PC-3 (cell line): ENCODE measurements at places on chromosomes 4 and X.
A peak's percentile ranks its signal among the peaks of the same experiment; 100 is the strongest.

GRCh38 chrX:12452268-12452667 is 314.0 kb downstream of the FRMPD4 start:
- no peak for DNase-seq

DNA sequence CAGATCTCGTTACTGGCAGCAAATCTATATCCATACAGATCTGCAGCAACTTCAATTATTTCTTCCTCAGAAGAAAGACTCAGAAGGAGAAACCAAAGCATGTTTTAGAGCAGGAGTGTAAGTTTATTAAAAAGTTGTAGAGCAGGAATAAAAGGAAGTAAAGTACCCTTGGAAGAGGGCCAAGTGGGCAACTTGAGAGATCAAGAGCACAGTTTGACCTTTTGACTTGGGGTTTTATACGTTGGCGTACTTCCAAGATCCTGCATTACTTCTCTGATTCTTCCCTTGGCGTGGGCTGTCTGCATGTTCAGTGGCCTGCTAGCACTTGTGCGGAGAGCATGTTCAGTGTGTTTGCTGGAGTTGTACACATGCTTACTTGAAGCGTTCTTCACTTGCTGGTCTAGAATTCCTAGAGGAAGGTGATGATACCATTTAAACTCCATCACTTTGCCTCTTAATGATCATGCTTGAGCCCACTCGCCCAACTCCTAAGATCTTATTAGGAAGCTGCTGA is 1114.7 kb upstream of the PABPC4L start:
- DNase-seq = no peak

GRCh38 chr4:61795998-61796397 is 595.9 kb downstream of the ADGRL3 start:
- DNase-seq = no peak

DNA sequence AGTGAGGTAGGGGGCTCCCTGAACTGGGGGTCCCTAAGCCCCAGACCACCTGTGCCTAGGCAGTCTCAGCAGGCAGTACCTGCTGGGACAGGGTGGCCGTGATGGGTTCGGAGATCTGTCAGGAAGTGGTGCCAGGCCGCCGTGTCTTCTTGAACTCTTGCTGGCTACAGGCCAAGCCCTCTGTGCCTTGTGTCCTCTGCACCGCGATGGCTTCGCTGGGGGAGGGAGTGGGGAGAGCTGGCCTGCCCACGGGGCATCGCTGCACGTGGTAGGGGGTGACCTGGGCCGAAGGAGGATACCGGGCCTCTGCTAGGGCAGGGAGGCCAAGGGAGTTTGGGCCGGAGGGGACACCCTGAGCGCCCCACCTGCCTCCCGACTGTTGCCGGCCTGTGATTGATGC is 96.7 kb upstream of the NKX1-1 start:
- DNase-seq = no peak

DNA sequence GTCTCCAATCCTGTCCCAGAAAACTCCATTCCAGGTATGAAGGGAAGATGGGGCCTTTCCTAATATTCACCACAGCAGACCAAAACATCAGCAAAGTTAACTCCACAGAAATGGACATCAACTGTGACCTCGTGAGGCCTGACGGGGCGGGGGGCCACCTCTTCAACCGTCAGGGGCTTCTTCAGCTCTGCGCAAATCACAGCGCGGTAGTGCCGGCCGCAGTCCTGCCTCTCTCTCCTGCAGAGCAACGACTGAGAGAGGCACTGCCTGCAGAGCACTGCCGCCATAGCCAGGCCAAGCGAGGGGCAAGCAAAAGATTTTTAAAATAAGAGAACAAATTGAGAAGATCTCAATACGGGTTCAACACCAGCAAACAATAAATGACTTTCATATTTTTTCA is 226.2 kb downstream of the STPG2 start:
- no peak for DNase-seq

DNA sequence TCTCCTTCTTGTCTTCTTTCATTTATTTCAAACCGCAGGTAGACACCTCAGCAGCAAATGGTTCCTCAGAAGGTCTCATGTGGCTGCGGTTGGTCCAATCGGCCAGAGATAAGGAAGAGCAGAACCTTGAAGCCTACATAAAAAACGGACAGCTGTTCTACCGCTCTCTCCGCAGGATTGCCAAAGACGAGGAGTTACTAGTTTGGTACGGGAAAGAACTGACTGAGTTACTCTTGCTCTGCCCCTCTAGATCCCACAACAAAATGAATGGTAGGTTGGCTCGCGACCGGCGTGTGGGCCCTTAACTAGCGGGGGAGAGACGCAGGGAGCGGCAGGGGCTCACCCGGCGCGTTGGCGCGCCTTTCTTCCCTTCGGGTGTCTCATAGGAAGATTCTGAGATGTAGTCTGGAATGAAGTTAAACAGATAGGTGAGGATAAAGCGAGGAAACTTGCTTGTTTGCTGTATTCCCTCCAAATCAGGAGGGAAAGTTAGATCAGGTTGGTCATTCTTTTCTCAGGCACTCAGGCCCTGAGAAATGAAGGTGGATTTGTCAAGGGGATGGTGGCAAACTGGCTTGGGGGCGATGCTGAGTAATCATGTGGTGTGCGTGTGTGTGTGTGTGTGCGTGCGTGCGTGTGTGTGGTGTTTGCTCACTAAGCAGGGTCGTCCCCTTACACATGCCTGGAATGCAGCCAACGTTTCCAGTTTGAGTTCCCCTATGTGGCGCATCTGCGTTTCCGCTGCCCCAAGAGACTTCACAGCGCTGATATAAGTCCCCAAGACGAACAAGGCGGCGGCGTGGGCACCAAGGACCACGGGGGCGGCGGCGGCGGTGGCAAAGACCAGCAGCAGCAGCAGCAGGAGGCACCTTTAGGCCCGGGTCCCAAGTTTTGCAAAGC is 4.2 kb downstream of the PRDM8 start:
- DNase-seq = no peak

- DNase-seq = no peak
Measured at GRCh38 chrX:153158319-153158718, 20.8 kb upstream of the MAGEA1 start.

DNA sequence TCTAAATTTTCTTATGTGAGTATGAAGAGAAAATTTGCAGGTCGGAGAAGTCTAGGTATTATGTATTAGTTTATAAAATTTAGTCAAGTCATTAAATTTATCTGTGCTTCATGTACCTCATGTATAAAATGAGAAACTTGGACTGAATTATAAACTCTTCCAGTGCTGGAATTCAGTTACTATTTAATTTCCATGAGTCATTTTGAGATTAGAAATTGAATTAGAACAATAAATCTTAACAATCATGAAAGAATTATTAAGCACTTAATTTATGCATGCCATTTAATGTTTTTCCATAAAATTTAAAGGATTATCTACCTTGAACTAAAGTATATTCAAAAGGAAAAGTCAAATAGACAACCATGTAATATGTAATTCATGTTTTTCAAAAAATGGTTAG is 195.8 kb downstream of the MAD2L1 start:
- DNase-seq = no peak

GRCh38 chr4:40800064-40800463 is 50.3 kb downstream of the NSUN7 start:
- DNase-seq = no peak

DNA sequence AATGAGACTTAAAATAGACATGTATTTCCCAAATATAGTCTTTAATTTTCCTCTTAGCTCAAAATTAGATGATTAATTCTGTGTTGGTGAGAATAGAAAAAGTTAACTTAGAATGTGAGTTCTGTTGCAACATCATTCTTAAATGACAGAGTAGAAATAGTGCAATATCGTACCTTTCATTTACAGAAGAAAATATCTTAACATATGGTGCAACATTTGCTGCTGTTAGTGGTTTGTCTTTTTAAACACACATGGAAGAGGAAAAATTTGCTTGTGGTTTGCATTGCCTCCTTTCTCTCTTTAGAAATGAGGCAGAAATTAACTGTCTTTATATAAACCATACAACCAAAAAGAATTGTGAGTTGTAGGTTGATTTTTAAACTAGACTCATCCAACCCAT is 39.3 kb upstream of the FHDC1 start:
- no peak for DNase-seq

DNA sequence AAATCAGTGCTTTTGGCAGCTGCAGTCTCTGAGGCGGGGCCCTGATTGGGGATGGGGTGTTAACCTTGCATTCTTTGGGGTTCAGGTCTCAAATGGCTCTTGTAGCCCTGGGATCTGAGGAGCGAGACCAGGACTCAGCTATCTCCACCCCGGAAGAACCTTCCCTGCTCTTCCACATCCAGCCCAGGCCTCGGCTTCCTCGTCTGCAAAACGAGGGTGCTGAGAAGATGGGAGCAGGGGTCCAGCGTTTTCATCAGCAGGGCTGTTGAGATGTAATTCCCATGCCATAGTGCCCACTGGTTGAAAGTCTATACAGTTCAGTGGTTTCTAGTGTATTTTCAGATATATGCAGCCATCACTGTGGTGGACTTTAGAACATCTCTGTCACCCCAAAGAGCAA is 34.6 kb upstream of the WFS1 start:
- no peak for DNase-seq

DNA sequence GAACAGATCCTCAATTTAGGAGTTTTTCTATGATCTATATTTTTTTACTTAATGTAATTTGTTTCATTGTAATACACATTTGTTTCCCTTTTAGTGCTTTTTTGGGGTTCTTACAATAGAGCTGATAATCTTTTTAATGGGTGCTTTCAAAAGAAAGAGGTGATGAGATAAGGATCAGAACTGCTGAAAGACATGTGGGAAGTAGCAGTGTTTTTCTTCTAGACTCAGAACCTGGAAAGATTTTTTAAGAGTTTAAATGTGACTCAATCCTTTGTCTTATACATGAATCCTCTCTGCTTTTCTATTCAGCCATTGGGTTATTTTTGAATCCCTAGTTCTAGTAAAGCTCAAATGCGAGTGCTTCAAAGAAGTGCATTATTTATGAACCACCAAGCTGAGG is 25.6 kb downstream of the UCHL1 start:
- DNase-seq = no peak

DNA sequence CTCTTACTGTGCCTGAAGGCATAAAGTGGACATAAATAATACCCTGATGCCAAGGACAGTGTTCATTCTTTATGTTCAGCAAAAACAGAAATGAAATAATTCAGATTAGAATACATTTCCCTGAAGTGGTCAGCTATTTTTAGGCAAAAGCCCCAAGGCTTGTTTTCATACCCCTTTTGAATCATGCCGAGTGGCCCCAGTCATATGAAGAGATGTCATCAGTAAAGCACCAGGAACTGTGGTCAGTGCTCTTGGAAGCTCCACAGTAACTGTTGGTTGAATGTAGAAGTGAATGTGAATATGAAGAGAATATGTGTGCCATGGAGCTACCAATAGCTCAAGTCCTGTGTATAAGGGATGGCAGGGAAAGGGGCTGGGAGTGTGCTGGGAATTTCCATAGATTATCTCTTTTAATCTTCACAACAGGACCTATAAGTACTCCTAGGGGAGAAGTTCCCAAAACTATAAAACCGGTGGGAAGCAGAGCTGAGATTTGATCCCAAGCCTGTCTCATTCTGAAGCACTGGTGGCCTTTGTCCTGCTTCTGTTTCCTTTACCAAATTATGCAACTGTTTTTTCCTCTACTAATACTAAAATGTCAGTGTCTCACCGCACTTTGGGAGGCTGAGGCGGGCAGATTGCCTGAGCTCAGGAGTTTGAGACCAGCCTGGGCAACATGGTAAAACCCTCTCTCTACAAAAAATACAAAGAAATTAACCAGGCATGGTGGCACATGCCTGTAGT is 52.6 kb downstream of the FNIP2 start:
- DNase-seq = no peak

- no peak for DNase-seq
Measured at GRCh38 chr4:77651820-77652219, 46.2 kb downstream of the CXCL13 start.

DNA sequence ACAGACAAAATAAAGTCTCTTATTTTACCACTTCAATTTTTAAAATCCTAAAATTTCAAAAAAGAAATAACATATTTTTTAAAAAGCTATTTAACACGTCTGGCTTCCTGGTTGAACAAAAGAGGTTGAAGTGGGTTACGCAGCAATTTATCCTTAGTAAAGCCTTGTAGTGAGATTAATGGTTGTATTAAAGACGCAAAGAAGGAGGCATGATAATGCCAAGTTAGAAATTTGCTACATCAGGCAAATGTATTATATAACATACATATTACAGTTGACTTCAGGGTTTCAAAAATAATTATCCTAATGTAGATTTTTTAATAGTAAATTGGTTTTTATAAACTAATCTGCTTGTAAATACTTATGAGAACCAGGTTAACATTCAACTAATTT is 35.3 kb downstream of the ANKRD17 start:
- DNase-seq = no peak

GRCh38 chr4:178086320-178086719 is 644.1 kb upstream of the AGA start:
- peak; percentile 14 for DNase-seq

DNA sequence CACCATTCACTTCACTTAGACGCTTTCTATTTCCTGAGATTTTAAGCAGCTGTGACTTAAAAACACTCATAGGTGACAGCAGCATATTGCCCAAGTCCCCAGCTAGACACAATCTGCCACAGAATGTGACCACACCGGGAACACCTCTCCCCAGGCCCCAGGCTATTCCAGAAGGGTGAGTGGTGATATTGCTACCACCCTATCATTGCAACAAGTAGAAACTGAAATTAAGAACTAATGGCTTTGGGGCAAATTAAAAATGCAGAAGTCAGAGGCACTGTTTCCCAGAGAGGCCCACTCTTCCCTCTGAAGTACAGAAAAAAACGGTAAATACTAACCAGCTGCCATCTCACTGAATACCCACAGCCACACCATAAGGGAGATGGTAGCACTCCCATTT is 35.0 kb downstream of the QDPR start:
- no peak for DNase-seq

DNA sequence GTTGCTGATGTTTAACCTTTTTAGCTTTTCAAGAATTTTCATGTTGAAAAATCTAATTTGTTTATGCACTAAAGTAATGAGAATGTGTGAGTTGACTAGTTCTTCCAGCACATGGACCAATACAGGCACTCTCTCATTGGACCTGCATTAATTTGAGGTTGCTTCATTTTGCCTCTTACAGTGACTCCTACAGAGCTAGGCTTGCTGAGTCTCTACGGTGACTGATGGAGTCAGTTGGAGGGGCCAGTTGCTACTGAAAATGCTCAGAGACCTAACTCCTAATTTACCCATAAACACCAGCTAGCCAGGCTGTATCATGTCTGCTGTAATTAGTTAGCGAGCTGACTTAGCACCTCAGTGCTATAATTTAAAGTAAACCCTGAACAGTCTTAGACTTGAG is 10.9 kb downstream of the MTHFD2L start:
- no peak for DNase-seq

- no peak for DNase-seq
Measured at GRCh38 chr4:99647071-99647470, 10.6 kb downstream of the C4orf54 start.

DNA sequence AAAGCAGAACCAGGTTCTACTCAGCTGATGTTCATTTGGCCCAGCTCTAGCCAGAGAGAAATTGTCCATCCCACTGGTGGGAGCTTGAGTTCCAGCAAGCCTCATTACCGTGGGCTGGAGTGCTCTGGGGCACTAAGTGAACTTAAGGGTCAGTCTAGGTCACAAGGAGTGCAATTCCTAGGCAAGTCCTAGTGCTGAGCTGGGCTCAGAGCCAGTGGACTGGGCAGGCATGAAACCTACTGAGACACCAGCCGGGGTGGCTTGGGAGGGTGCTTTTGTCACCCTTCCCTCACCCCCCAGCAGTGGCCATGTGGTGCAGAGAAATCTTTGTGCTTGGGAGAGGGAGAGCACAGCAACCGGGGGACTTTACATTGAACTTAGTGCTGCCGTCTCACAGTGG is 39.4 kb downstream of the GSX2 start:
- DNase-seq = no peak

GRCh38 chr4:89000844-89001360 is 56.1 kb downstream of the FAM13A start:
- DNase-seq = peak; percentile 65
